ENCODE measurements at places on chromosomes 11 and 22.

- DNase-seq, result no peak
Measured at GRCh38 chr11:85965202-85965601, 103.7 kb downstream of the PICALM start.

GRCh38 chr11:62925745-62926679 lies 4.8 kb upstream of the CHRM1 start:
- no peak for DNase-seq

DNA sequence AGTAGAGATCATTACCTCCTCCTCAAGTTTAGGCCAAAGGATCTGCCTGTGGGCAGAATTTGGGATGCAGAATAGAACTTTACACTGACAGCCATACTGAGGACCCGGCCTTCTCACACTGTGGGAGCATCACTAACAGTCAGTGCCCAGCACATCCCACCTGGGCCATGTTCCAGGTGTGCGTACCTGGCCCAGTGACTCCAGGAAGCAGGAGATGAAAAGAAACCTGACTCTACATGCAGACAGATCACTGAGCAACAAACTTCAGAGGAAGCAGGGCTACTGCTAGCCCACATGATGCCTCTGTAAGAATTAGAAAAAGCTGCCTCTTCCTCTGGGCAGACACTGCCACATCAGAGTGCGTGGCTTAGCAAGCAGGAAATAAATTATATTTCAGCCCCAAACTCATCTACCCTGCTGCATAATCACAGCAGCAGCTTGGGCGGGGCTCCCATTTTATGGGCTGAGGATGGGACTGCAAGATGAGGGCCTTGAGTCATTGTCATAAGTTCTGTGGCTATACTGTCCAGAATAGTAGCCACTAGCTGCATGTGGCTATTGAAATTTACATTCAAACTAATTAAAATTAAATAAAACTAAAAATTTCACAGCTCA lies 6.0 kb upstream of the LMO2 start:
- DNase-seq, result no peak

DNA sequence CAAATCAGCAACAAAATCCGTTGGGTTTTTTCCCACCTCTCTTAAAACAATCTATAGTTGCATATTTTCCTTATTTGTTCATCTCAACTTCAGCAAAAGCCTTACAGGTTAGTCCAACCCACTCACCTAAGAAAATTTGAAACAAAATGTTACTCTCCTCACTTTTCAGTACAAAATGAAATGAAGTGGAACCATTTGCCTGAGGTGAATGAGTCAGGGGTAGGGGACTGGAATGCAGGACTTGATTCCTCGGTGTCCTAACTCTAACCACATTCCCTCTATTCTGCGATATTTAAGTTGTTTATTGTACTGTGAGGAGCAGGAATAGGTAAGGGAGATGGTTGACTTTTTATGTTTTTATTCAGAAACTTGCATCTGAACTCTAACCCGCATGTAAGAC lies 16.4 kb downstream of the ATP5MG start:
- no peak for DNase-seq

GRCh38 chr11:125111001-125111342 lies 454 bp downstream of the TMEM218 start:
- DNase-seq, result no peak

DNA sequence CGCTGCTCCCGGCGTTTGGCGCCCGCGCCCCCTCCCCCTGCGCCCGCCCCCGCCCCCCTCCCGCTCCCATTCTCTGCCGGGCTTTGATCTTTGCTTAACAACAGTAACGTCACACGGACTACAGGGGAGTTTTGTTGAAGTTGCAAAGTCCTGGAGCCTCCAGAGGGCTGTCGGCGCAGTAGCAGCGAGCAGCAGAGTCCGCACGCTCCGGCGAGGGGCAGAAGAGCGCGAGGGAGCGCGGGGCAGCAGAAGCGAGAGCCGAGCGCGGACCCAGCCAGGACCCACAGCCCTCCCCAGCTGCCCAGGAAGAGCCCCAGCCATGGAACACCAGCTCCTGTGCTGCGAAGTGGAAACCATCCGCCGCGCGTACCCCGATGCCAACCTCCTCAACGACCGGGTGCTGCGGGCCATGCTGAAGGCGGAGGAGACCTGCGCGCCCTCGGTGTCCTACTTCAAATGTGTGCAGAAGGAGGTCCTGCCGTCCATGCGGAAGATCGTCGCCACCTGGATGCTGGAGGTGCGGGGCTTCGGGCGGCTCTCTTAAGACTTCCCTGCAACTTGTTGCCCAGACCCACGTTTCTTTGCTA lies at the start of gene CCND1:
Gene CCND1 (plus strand): TSS at position 162 of the 587 bp plus-strand sequence. CDS start 158 bp downstream, at position 320.
- no peak for DNase-seq
